ENCODE measurements at places on chromosomes 6 and 20. TPM values are rescaled to one million over a fixed set of nuclear protein-coding genes. Genes with fewer than 3 reads are reported as not detected.

CLPSL1 gene
- total RNA-seq, result not detected

RRAGD gene
- total RNA-seq, result 3.1 TPM

DCBLD1 gene
- total RNA-seq, result 34.2 TPM

TRIM27 gene
- 48.9 TPM for total RNA-seq

SLC35D3 gene
- 0.07 TPM for total RNA-seq

CLPSL2 gene
- total RNA-seq, result not detected

PPP1R16B gene
- 0.14 TPM for total RNA-seq

CBLN4 gene
- total RNA-seq, result not detected

LGSN gene
- total RNA-seq, result 3.5 TPM

SLC22A3 gene
- total RNA-seq, result 35.7 TPM

DNAAF9 gene
- total RNA-seq, result 3.7 TPM

TRERF1 gene
- 8.0 TPM for total RNA-seq

LAMA2 gene
- total RNA-seq, result 0.38 TPM

NANP gene
- 8.0 TPM for total RNA-seq

DLL1 gene
- 0.12 TPM for total RNA-seq

CST7 gene
- not detected for total RNA-seq

TRIM39 gene
- 8.0 TPM for total RNA-seq

CEP57L1 gene
- total RNA-seq, result 8.9 TPM

OPN5 gene
- total RNA-seq, result not detected

XKR7 gene
- not detected for total RNA-seq

TRIM40 gene
- total RNA-seq, result not detected

SLPI gene
- 14.6 TPM for total RNA-seq

CYP39A1 gene
- total RNA-seq, result 0.06 TPM

HCK gene
- not detected for total RNA-seq

OR2H1 gene
- total RNA-seq, result not detected

CHMP4B gene
- total RNA-seq, result 186 TPM

GLP1R gene
- total RNA-seq, result not detected

SPATA2 gene
- total RNA-seq, result 8.0 TPM

RIMS4 gene
- total RNA-seq, result 1.6 TPM

HFE gene
- 13.8 TPM for total RNA-seq

LY86 gene
- not detected for total RNA-seq

GHRH gene
- total RNA-seq, result not detected

RGS19 gene
- 20.7 TPM for total RNA-seq

FUT9 gene
- total RNA-seq, result not detected

CAP2 gene
- 11.7 TPM for total RNA-seq

HLA-DPB1 gene
- total RNA-seq, result not detected

SMIM13 gene
- total RNA-seq, result 13.8 TPM

RAD21L1 gene
- not detected for total RNA-seq

COL12A1 gene
- total RNA-seq, result 5.2 TPM

MUC21 gene
- total RNA-seq, result not detected

TNFRSF6B gene
- total RNA-seq, result 0.85 TPM

ACAT2 gene
- total RNA-seq, result 29.0 TPM

All from A549 treated with CpdA at 1 μM for 4 hours (cell line).